Hindlimb muscle (tissue), 1 donor: ENCODE measurements at places on chromosomes 3 and 15. TPM values are rescaled to one million over a fixed set of nuclear protein-coding genes. Genes with fewer than 3 reads are reported as not detected.

The MNS1 gene
- polyA plus RNA-seq = 5.1 TPM

The MUC20 gene
- polyA plus RNA-seq = 6.6 TPM

The TMEM158 gene
- polyA plus RNA-seq = 1.2 TPM

The CFAP44 gene
- 4.7 TPM for polyA plus RNA-seq

The TRPM1 gene
- not detected for polyA plus RNA-seq

The THSD4 gene
- 17.5 TPM for polyA plus RNA-seq

The ITPKA gene
- polyA plus RNA-seq = 0.90 TPM

The MBD4 gene
- polyA plus RNA-seq = 27.1 TPM
